Natural killer cell treated with Interleukin-12 subunit alpha and Interleukin-12 subunit beta and Interleukin-15 and Interleukin-18, amount 100 ng/mL, for 72 hours (primary cell): ENCODE measurements at places on chromosomes 1 and 21. TPM values are rescaled to one million over a fixed set of nuclear protein-coding genes. Genes with fewer than 3 reads are reported as not detected.

- no peak for DNase-seq
- peaks cover 50% of the 10 kb centered on the region for H3K4me1 ChIP-seq
- peak overlapping the region; percentile 97 for H3K4me3 ChIP-seq
- peaks cover 14% of the 10 kb centered on the region for H3K36me3 ChIP-seq
- no peaks in the 10 kb centered on the region for H3K27me3 ChIP-seq
These were observed 1.1 kb upstream of the MRPL24 start for GRCh38 chr1:156742017-156742416.

DNA sequence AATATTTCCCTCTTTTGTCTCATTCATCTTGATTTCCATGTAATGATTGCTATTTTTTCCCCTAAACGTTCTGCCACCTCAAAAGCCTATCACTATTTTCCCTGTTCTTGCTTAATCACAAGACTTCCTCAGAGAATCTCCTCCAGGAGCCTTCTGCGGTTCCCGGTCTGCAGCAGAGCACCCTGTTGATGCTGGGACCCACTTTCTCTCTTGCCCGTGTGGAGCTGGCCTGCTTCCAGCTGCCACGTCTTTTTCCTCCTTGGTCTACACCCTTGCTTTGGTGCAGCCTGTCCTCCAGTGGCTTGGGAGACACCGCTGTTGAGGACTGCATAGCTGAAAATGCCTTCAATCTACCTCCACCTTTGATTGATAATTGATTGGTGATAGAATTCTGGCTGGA lies 70.0 kb upstream of the COA6 start:
- no peak for DNase-seq
- peaks cover 10% of the 10 kb centered on the region for H3K27me3 ChIP-seq
- H3K4me1 ChIP-seq = no peaks in the 10 kb centered on the region
- H3K36me3 ChIP-seq = no peaks in the 10 kb centered on the region

DNA sequence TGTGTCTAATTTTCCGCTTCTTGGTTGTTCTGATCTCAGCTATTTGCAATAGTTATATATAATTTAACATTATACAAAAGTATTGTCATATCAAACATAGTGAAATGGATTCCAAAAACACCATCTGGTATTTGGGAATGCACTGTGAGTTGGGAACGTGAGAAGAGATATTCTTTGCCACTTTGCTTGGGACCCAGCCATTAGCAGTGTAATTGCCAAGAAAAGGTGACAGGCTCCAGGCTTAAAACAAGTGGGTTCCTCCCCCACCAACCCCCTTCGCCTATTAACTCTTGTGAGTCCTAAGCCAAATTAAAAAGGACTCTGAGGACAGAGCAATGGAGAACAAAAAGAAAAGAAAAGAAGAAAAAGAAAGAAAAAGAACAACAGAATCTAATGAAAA lies 186.7 kb upstream of the NFIA start:
- peaks cover 5% of the 10 kb centered on the region for H3K4me1 ChIP-seq
- peaks cover 7% of the 10 kb centered on the region for H3K27me3 ChIP-seq
- H3K27ac ChIP-seq = no peak overlapping the region
- DNase-seq = no peak

DNA sequence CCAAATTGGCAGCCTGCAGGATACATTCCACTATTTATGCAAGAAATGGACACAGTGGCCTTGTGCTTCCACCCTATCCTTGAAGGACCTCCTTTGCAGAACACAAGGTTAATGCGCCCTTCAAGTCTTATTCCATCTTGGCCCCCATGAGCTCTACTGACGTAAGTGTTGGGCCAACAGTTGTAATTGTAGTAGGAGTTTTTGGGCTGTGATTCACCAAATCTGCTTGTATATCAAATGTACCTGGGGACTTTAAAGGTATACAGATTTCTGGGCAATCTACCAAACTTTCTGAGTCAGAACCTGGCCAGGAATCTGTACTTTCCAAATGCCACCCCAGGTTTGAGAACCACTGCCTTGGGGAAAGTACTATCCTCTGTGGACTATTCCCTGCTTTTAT lies 100.9 kb upstream of the MARK1 start:
- no peak overlapping the region for H3K27ac ChIP-seq
- peaks cover 12% of the 10 kb centered on the region for H3K27me3 ChIP-seq
- no peak overlapping the region for H3K4me3 ChIP-seq
- no peaks in the 10 kb centered on the region for H3K36me3 ChIP-seq
- DNase-seq = no peak

DNA sequence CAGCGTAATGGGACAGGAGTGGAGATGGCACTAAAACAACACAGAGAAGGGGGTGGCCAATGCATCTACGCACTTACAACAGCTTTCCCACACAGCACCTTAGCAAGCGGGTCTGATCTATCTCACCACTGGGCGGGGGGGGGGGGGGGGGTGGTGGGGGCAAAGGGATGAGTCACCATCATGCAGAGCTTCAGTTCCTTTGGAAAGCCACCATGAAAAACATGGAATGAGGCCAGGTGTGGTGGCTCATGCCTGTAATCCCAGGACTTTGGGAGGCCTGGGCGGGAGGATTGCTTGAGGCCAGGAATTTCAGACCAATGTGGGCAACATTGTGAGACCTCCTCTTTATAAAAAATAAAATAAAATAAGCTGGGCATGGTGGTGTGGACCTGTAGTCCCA lies 47.2 kb downstream of the KLHDC7A start:
- no peaks in the 10 kb centered on the region for H3K4me1 ChIP-seq
- peaks cover 32% of the 10 kb centered on the region for H3K27me3 ChIP-seq
- no peak overlapping the region for H3K4me3 ChIP-seq
- H3K36me3 ChIP-seq = no peaks in the 10 kb centered on the region

- H3K27ac ChIP-seq = no peak overlapping the region
- H3K27me3 ChIP-seq = peaks cover 5% of the 10 kb centered on the region
- H3K4me3 ChIP-seq = no peak overlapping the region
These were observed 44.4 kb upstream of the B3GALT5 start for GRCh38 chr21:39568361-39568760.

DNA sequence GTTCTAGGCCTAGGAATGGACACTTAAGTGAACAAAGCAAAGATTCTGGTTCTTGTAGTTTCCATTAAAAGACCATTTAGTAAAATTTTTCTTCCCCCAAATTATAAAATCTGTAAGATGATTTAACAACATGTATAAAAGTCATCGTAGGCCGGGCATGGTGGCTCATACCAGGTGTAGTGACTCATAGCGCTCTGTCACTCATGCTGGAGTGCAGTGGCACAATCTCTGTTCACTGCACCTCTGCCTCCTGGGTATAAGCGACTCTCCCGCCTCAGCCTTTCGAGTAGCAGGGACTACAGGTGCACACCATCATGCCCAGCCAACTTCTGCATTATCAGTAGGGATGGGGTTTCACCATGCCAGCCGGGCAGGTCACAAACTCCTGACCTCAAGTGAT lies 9.1 kb downstream of the ASPM start:
- H3K36me3 ChIP-seq = peaks cover 4% of the 10 kb centered on the region
- no peak overlapping the region for H3K27ac ChIP-seq
- peaks cover 2% of the 10 kb centered on the region for H3K4me1 ChIP-seq
- no peak overlapping the region for H3K4me3 ChIP-seq

GRCh38 chr1:228867951-228868730 lies 132.9 kb downstream of the RHOU start:
- H3K27ac ChIP-seq = no peak overlapping the region
- H3K36me3 ChIP-seq = no peaks in the 10 kb centered on the region
- H3K27me3 ChIP-seq = peaks cover 4% of the 10 kb centered on the region
- H3K4me1 ChIP-seq = no peaks in the 10 kb centered on the region

- H3K27ac ChIP-seq = no peak overlapping the region
- H3K27me3 ChIP-seq = peaks cover 16% of the 10 kb centered on the region
- peaks cover 25% of the 10 kb centered on the region for H3K4me1 ChIP-seq
- DNase-seq = no peak
- no peak overlapping the region for H3K4me3 ChIP-seq
These were observed 36.1 kb upstream of the RGS8 start for GRCh38 chr1:182720463-182720862.

DNA sequence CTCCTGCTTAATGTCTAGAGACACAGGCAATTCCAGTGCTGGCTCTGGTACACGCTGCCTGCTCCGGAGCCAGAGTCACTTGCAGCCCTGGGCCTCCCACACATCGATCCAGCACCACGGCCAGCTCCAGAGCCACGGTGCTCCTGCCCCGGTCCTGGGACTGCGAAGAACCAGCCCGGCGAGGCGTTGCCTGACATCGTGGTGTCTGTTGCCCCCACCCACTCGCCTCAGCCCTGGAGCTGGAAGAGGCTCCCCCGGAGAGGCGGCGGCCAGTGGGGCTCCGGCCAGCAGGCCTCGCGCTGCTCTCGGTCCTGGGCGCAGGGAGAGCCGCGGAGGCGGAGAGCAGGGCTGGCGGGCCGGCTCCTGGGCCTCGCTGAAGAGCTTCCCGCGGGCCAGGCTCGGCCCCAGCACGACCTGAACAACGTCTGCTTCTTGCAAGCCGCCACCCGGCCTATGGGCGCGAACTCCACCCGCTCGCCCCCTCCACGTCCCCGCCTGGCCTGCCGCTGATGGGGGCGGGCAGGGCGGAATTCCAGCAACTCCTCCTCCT lies 364.8 kb downstream of the CEP170 start:
- no peak overlapping the region for H3K27ac ChIP-seq
- H3K4me3 ChIP-seq = no peak overlapping the region
- no peak for DNase-seq
- peaks cover 16% of the 10 kb centered on the region for H3K27me3 ChIP-seq
- H3K36me3 ChIP-seq = no peaks in the 10 kb centered on the region

DNA sequence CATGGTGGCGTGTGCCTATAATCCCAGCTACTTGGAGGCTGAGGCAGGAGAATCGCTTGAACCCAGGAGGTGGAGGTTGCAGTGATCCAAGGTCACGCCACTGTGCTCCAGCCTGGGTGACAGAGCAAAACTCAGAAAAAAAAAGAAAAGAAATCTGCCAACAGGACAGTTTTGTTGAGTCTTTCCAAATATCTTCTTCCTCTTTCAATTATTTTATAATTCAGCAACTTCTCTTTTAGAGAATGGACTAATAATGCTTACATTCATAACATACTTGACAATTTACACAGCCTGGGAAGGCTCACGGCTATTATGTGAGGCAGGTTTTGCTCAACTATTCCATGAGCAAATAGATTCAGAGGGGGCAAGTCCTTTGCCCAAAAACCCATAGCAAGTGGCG lies 18.1 kb downstream of the CNR2 start:
- peaks cover 31% of the 10 kb centered on the region for H3K4me1 ChIP-seq
- H3K36me3 ChIP-seq = no peaks in the 10 kb centered on the region

- H3K36me3 ChIP-seq = no peaks in the 10 kb centered on the region
- H3K4me1 ChIP-seq = peaks cover 49% of the 10 kb centered on the region
- H3K27me3 ChIP-seq = peaks cover 8% of the 10 kb centered on the region
- H3K4me3 ChIP-seq = peak within 1 kb of the TSS; percentile 2
- H3K27ac ChIP-seq = peak within 1 kb of the TSS; percentile 86
- DNase-seq = no peak
These were observed at the start of gene PTAFR for GRCh38 chr1:28176492-28177470. TSS of gene PTAFR (minus strand) at chr1:28176690. CDS start at chr1:28151021, 25,669 bp downstream.

DNA sequence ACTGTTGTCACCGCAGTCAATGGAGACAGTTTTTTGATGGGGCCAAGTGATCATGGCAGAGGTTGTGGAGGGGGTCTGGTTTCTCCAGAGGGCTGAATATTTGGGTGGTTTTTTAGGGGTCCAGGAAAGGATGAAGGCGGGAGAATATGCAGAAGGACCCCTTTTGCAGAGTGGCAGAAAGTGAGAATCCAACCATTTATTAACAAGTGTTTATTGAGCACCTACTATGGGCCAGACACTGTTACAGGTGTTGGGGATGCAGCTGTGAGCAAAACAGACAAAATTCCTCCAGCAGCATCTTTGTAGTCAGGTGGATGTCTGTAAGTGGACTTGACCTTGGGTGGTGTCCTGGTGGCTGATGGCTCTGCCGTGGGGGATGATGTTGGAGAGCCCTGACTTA lies 15.4 kb downstream of the PADI1 start:
- peaks cover 9% of the 10 kb centered on the region for H3K27me3 ChIP-seq
- no peak for DNase-seq
- H3K27ac ChIP-seq = no peak overlapping the region

LRRC71 gene
- not detected for total RNA-seq

BRDT gene
- not detected for total RNA-seq

DEPDC1 gene
- 10.7 TPM for total RNA-seq

FOXO6 gene
- total RNA-seq = not detected
